ENCODE measurements at places on chromosomes 13 and 19. TPM values are rescaled to one million over a fixed set of nuclear protein-coding genes. Genes with fewer than 3 reads are reported as not detected.

Gene TEX101
- not detected for total RNA-seq

Gene GPR12
- not detected for total RNA-seq

Gene BCKDHA
- total RNA-seq = 43.1 TPM

Gene HIPK4
- under 0.01 TPM for total RNA-seq

Gene SPACA4
- not detected for total RNA-seq
